OCI-LY7 (cell line): ENCODE measurements at places on chromosomes 3 and 15. TPM values are rescaled to one million over a fixed set of nuclear protein-coding genes. Genes with fewer than 3 reads are reported as not detected.

ZKSCAN7 gene
- total RNA-seq: not detected in 2 replicates

DHFR2 gene
- total RNA-seq: 5.7 and 8.2 TPM in 2 replicates

SLC35G2 gene
- total RNA-seq: 0.40 and 0.59 TPM in 2 replicates

DNAH12 gene
- 0.21 TPM in 1 of 2 replicates, not detected in the other for total RNA-seq

CPNE9 gene
- total RNA-seq: 0.22 TPM in 1 of 2 replicates, not detected in the other

MED12L gene
- 32.7 and 33.8 TPM in 2 replicates for total RNA-seq

RTP1 gene
- total RNA-seq: not detected in 2 replicates

TMEM40 gene
- not detected in 2 replicates for total RNA-seq
